Activated CD8-positive, alpha-beta memory T cell treated with anti-CD3 and anti-CD28 coated beads for 4 hours (primary cell): ENCODE measurements at places on chromosomes 11 and 22.

DNA sequence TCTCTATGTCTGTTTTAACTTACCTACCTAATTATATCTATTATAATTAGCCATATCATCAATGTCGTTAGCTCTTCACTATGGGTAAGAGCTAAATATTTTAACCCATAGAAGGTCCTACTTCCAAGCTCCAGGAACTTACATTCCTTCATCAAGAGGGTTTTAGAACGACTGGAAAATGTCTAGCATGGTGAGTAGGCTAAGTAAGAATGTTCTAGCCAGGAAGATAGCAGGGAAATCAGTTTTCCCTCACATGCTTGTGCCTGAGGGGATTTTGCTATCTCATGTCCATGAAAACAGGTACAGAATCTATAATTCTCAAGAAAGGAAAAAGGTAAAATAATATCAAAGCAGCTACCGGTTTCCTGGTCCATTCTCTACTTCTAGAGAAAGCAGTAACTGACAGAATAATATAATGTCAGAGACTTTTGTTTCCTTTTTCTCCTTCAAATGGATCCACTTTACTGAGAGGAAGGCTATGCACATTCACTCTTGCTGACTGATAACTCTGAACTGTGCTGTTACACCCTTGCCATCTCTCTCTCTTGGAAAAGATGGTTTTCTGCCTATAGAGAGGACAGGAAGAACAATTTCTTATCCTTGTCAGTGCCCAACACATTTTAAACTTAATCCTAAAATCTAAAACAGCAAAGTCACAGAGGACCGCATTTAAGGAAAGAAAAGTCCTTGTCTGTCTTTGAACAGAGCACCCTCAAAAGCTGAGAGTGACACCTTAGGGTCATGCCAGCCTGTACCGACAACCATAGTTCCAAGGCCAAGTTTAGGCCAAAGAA, 67.0 kb downstream of the MAML2 start:
- no peak for DNase-seq

- DNase-seq = no peak
Measured at GRCh38 chr11:1415631-1416030, 25.9 kb downstream of the BRSK2 start.

DNA sequence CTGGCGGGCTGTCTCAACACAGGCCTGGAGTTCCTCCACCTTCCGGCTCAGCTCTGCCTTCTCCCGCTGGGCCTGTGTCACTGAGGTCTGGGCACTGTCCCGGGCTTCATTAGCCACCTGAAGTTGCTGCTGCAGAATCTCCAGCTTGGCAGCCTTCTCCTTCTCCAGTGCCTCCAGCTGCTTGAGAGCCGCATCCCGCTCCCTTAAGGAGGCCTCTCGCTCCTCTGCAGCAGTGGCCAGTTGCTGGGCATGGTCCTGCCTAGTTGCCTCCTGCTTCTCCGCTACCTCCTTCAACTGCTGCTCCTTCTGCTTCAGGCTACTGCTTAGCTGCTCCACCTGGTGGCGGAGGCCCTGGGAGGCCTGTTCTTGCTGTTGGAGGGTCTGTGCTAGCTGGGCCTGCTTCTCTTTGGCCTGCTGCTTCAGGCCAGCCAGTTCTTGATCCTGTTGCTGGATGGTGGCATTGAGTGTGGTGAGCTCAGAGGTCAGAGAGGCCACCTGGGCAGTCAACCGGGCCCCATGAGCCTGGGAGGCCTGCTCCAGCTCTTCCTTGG, 16.9 kb downstream of the IL18BP start:
- no peak for DNase-seq

DNA sequence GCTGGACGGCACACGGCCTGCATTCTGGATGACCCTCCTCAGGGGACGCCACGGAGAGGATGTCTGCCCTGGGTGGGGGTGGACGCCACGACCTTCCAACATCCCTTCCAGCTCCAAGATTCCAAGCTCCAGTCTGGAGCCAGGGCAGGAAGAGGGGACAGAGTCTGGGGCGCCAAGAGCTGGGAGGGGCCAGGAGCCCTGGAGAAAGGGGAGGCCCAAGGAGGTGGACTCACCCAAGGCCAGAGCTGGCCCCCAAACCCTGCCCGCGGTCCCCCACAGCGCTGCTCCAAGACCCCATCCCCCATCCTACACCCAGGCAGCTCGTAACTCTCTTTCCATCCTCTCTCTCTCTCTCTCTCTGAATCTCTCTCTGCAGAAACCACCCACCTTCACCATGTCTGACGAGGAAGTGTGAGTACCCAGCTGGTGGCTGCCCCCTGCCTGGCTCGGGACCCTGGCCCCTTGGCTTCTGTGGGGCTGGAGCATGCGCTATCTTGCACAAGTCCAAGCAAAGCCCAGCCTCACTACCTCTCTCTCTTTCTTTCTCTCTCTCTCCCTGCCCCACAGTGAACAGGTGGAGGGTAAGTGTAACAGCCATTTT, 3.1 kb downstream of the TNNT3 start:
- no peak for DNase-seq
